ENCODE measurements at places on chromosomes 3 and 15.

- no peak for DNase-seq
These were observed 393.6 kb downstream of the OTOL1 start for GRCh38 chr3:161890147-161890625.

GRCh38 chr3:134563601-134564000 lies 77.7 kb downstream of the CEP63 start:
- no peak for DNase-seq

DNA sequence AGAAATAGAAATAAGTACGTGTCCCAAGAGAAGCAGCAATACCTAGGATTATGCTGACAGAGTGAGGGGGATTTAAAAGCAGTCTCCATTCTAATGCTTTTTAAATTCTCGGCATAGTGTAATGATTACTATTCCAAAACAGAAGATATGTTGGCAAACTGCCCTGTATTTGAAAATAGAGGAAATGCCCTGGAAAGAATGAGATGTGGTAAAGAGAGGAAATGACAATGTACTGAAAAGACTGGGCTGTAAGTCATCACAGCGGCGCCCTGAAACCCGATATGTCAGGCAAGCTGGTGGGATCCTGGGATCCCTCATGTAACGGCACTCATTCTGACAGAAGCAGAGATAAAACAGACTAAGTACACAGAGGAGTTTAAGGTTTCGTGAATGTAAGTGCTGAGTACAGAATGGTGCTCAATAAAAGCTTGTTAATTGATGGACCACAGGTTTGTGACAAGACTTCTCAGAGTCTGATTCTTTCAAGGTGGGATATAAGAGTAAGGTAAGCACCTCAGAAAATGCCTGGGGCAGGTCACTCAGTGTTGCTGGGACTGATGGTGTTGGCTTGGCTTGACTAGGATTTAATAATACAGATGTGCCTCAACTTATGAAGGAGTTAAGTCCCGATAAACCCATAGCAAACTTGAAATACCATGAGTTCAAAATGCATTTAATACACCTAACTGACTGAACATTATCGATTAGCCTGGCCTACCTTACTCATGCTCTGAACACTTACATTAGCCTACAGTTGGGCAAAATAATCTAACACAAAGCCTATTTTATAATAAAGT lies 91.4 kb downstream of the NFKBIZ start:
- DNase-seq: no peak

DNA sequence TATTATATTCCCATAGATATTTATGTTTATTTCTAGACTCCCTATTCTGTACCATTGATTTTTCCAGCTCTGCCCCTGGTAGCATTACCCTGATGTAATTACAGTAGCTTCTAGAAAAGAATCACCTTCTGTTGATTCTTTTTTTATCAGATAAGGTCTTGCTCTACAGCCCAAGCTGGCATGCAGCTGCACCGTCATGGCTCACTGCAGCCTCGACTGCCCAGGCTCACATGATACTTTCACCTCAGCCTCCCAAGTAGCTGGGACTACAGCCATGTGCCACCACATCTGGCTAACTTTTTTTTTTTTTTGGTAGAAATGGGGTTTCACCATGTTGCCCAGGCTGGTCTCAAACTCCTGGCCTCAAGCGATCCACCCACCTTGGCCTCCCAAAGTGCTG lies 41.8 kb downstream of the SLC24A1 start:
- no peak for DNase-seq

DNA sequence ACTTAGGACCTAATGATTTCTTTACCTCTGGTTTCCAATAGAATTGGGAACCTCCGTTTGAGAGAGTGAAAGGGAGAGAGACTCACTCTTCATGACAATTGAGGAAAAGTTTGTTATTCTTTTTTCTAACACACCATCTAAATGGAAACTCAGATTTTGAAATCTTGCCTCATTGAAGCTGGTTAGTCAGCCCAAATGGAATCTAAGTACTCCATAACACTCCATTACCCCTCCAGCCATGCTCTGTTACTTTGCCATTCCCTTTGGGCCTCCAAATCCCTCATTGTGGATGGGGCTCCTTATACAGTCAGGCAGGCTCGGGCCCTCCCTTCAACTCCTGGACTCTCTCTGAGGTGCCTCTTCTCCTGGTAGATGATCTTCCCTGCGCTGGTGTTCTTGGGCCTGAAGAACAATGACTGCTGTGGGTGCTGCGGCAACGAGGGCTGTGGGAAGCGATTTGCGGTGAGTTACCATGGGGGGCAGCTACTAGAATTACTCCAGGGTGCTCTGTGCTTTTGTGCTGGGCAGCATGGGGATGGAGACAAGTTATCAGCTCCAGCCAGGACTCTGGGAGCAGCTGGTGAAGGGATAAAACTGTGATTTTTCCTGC lies 1.1 kb downstream of the TM4SF4 start:
- no peak for DNase-seq

DNA sequence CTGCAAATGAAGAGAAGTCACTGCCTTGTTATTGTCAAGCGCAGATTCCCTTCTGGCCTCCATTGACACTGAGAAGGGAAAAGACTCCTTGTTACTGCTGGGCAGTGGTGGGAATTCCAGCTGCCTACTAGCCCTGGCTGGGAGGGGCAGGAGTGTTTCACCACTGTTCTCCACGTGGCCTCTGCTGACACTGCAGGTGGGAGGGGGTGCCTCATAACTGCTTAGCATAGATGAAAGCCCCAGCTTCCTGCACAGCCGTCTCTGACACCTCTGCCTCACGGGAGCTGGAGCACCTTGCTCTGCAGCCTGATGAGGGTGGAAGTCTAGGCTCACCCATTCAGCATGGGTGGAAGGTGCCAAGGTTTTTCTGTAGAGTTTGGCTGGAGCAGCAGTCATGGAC lies 52.1 kb downstream of the TM2D3 start:
- DNase-seq: no peak

DNA sequence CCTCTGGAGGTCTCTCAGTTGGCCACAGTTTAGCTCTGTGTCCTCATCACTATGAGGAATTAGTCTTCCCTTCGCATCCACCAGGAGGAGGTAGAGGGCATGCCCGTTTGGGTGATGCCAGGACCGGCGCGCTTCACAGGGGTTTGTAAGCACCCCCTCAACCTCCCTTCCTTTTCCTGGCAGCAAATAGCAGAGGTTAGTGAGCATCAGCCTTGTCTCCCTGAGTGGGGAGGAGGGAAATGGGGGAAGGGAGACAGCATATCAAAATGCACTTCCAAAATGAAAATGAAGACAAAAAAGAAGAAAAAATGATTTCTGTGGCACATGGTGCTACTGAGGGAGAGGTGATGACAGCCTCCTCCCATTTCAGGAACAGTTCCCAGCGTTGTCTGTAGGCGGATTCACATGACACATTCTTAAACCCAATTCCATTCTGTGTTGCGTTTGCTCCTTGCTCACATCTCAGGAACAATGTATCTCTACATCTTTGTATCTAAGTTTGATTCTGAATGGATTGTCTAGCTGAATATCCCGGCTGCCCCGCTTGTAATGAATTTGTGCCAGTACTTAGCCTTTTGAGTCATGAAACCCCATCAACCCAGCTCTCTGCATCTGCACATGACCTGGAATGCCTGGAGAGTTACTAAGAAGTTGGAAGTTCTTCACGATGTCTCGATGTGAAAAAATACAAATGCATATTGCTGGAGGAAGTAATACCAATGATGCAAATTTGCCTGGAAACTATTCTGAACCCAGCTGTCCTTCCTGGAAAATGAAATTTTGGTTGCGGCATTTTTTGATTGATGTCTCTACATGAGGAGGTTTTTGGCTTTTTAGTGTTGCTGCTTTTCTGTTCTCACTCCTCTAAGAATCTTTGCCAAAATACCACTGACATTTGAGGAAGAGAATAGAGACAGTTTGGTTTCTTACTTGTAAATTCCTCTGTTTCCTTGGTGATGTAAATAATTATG lies 45.2 kb downstream of the TYRO3 start:
- DNase-seq: peak; percentile 9

GRCh38 chr3:114582929-114583328 lies 289.1 kb downstream of the TIGIT start:
- no peak for DNase-seq

DNA sequence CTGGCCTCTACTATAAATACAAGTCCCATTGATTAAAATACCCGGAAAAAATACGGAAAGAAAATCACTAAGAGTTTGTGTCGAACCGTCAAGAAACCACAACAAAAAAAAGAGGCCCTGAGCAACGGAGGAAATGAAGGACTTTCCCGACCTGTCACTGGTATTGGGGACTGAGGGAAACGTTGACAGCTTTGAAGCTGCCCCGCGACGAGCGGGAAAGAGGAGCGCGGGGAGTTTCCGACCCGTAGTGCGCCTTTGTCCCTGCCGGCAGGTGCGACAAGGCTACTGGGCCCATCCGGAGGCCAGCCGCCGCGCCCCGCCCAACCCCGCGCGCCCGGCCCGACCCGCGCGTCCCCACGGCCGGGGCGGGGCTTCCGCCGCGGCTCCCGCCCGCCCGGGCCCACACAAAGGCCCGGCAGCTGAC lies 416 bp downstream of the PBRM1 start:
- DNase-seq: peak; percentile 56

DNA sequence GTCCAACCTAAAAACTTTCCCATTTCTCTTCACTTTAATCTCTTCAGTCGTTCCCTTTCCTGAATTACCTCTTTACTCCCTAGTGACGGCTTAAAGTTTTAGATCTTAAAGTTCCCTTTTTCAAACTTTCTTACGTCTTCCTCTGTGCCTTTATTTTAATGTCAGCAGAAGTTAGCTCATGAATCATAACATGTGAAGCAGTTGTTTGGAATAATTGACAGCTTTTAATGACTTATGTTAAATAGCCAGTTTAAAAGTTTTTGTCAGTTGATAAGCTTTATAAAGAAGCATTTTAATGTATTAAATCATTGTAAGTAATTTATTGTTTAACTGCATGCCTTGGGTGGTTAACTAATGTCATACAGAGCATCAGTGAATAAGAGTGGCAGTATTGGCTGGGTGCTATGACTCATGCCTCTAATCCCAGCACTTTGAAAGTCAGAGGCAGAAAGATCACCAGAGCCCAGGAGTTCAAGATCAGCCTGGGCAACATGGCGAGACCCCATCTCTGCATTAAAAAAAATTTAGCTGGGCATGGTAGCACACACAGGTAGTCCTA lies 33.9 kb downstream of the PIK3CA start:
- DNase-seq: no peak

DNA sequence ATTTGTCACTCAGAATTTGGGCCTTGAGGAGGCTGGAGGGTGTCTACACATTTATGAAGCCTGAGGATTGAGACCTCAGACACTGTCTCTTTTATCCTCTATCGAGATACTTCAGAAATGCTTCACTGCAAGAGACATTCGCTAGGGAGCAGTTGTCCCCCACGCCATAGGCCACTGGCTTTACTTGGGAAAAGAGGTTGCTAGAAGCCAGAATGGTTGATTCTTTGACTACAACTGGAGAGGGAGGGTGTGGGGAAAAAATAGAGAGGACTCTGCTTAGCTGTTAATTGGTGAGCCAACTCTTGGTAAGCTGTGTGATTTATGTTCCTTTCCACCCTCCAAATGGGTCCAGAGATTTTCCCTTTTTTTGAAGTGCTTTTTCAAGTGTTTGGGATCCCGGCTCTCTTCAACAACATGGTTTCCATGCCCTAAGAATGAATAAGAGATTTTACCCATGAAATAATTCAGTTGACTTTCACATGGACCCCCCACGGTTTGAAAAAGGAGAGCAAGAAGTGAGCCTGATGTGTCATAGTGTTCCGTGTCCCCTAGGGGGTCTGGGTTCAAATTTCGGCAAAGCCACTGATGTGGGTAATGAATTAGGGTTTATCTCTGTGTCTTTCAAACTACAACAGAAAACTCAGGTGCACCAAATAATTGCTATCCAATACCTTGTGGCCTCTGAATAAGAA lies 2.7 kb downstream of the BOC start:
- no peak for DNase-seq

GRCh38 chr15:75177360-75178071 lies 24.2 kb upstream of the C15orf39 start:
- DNase-seq: no peak

GRCh38 chr3:170062769-170063168 lies 25.0 kb downstream of the GPR160 start:
- DNase-seq: no peak

DNA sequence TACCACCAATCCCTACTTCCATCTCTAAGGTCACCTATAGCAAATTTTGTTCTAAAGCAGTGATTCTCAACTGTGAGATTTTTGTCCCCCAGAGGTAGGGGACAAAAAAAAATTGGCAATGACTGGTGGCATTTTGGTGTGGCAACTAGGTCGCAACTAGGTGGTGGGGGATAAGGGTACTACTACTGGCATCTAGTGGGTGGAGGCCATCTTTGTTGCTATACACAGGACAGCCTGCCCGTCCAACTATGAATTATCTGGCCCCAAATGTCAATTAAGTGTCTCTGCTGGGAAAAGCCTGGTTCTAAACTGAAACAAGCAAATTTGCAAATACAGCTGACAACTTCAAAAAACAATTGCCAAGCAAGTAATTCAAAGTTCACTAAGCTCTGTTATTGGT lies 1.4 kb downstream of the MTMR10 start:
- DNase-seq: no peak

GRCh38 chr3:44184319-44184953 lies 57.2 kb upstream of the TOPAZ1 start:
- no peak for DNase-seq

GRCh38 chr3:126407412-126408044 lies 12.8 kb downstream of the CFAP100 start:
- no peak for DNase-seq

DNA sequence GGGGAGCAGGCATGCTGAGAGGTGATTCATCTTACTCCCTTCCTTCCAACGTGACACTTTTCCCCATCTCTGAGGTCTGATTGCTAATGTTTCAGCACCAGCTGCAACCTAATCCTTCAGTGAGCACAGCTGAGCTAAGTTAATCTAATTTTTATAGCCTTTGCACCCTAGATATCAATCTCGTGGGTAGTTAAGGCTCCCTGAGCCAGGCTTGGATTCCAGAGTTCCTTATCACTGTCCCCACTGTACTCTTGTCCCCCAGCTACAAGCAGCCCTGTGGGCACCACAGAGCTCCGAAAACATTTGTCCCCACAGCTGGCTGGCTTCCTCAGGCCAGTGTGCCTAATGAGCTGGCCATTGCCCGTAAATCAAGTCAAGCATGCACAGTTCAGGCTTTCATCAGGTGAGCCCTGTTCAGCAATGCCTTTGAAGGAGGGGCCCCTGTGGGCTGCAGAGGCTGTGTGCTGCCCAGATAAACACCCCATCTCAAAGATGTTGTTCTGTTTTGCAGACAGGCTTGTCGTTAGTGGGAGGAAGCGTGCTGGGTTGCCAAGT lies 376.9 kb upstream of the RASGRP1 start:
- DNase-seq: no peak

DNA sequence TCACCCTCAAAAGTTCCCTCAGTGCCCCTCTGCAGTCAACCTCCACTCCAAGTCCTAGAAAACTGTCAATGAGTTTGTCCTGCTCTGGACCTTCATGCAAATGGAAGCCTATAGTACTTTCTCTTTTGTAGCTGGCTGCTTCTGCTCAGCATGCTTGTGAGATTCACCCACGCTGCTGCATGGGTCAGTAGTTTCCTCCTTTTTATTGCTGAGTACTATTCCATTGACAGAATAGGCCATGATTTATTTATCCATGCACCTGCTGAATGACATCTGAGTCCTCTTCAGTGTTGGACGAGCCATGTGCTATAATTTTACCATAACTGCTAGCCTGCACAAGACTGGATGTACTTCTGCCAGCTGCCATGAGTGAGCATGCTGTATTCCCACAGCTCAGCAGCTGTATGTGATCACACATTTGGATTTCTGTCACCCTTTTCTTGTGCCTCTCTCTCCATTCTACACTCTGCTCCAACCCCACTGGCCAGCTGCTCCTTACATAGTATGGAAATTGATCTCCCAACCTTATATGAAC lies 26.3 kb downstream of the CDCP1 start:
- DNase-seq: no peak

All from stimulated activated CD4-positive, alpha-beta T cell treated with anti-CD3 and anti-CD28 coated beads, Interleukin-1b, Interleukin-23, amount 100 ng/mL, for 1 hour (primary cell).